Heart right ventricle (tissue), 16 donors: ENCODE measurements at places on chromosomes 1 and 21. TPM values are rescaled to one million over a fixed set of nuclear protein-coding genes. Genes with fewer than 3 reads are reported as not detected.

Gene RBBP4
- 119 TPM for total RNA-seq

Gene MMEL1
- 0.17 TPM for total RNA-seq

Gene KLF17
- total RNA-seq = not detected

- no peak overlapping the region for H3K27ac ChIP-seq
- H3K27me3 ChIP-seq = no peaks in the 10 kb centered on the region
- no peaks in the 10 kb centered on the region for H3K36me3 ChIP-seq
- DNase-seq = no peak
These were observed 192.2 kb downstream of the ST6GALNAC3 start for GRCh38 chr1:76266762-76267161.

- no peaks in the 10 kb centered on the region for H3K4me1 ChIP-seq
- no peak overlapping the region for H3K27ac ChIP-seq
- H3K4me3 ChIP-seq = no peak overlapping the region
- no peak for DNase-seq
- no peaks in the 10 kb centered on the region for H3K27me3 ChIP-seq
- no peaks in the 10 kb centered on the region for H3K36me3 ChIP-seq
These were observed 20.8 kb downstream of the ACADM start for GRCh38 chr1:75745276-75745675.

- no peak overlapping the region for H3K4me3 ChIP-seq
- H3K27ac ChIP-seq = no peak overlapping the region
- H3K4me1 ChIP-seq = peaks cover 37% of the 10 kb centered on the region
- no peaks in the 10 kb centered on the region for H3K27me3 ChIP-seq
These were observed 60.0 kb upstream of the EPS8L3 start for GRCh38 chr1:109823543-109824348.

- H3K4me1 ChIP-seq = peaks cover 27% of the 10 kb centered on the region
- H3K27me3 ChIP-seq = no peaks in the 10 kb centered on the region
- no peak for DNase-seq
- no peak overlapping the region for H3K4me3 ChIP-seq
- H3K27ac ChIP-seq = no peak overlapping the region
These were observed 39.4 kb downstream of the CDC14A start for GRCh38 chr1:100391675-100392074.

DNA sequence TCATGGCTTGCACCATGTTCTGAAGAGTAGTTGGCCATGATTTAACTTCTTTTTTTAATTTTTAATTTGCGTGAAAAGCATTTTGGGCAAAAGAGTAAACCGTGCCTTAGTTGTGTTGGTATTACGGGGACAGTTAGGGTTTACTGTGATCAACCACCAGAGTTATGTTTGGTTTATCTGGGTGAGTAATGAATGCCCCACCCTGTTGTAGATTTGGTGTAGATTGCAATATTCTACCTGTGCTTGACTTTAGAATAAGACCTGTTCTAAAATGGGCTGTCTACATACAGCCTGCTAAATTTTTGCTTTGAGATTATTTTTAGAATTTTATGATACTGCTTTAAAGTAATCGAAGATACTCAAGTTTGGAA lies 1.4 kb downstream of the USP25 start:
- DNase-seq = no peak
- no peaks in the 10 kb centered on the region for H3K4me1 ChIP-seq
- no peaks in the 10 kb centered on the region for H3K36me3 ChIP-seq
- no peaks in the 10 kb centered on the region for H3K27me3 ChIP-seq

- peaks cover 16% of the 10 kb centered on the region for H3K4me1 ChIP-seq
- H3K27me3 ChIP-seq = peaks cover 4% of the 10 kb centered on the region
- no peaks in the 10 kb centered on the region for H3K36me3 ChIP-seq
- H3K4me3 ChIP-seq = no peak overlapping the region
- no peak overlapping the region for H3K27ac ChIP-seq
These were observed 99.4 kb downstream of the KCNJ15 start for GRCh38 chr21:38355992-38356781.

GRCh38 chr21:33451634-33452071 lies 28.1 kb downstream of the TMEM50B start:
- no peak overlapping the region for H3K4me3 ChIP-seq
- H3K4me1 ChIP-seq = no peaks in the 10 kb centered on the region
- no peaks in the 10 kb centered on the region for H3K36me3 ChIP-seq
- no peak for DNase-seq
- no peaks in the 10 kb centered on the region for H3K27me3 ChIP-seq
- no peak overlapping the region for H3K27ac ChIP-seq

DNA sequence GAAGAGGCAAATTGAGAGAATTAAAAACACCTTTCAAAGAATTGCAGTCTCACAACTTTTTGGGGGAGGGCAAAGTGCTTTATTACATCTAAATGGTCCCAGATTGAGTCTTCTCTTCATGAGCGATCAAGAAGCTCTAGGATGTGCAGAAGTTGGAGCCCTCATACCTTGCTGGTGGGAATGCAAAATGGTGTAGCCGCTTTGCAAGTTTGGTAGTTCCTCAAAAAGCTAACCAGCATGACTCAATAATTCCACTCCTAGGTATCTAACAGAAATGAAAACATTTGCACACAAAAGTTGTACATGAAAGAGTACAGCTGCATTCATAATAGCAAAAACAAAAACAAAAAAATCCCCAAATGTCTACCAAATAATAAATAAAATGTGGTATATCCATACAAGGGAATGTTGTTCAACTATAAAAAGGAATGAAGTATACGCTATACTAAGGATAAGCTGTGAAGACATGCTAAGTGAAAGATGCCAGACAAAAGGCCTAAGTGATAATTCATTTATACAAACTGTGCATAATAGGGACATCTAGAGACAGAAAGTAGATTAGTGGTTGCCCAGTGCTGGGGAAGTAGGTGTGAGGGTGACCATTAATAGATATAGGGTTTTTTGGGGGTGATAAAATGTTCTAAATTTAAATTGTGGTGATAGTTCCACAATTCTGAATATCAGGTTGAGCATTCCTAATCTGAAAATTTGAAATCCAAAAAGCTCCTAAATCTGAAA lies 55.2 kb downstream of the SELENOF start:
- no peaks in the 10 kb centered on the region for H3K27me3 ChIP-seq
- no peak overlapping the region for H3K4me3 ChIP-seq
- no peaks in the 10 kb centered on the region for H3K4me1 ChIP-seq
- H3K27ac ChIP-seq = no peak overlapping the region
- DNase-seq = no peak
- no peaks in the 10 kb centered on the region for H3K36me3 ChIP-seq

DNA sequence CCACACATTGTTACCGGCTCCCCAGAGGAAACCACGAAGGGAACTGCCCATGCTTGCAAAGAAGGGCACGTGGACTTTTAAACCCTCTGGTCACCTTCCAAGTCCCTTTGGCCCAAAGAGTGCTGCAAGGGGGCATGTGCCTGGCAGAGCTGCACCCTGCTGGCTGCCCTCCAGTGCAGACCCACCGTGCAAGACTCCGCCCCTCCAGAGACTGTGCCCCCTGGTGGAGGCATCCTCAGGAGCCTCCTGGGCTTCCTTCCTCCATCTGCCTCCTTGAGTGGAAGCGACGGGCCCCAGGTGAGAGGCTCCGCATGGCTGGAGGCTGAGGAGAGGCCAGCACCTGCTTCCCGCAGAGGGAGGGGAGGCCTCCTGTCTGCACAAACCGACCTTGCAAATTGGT lies 100.6 kb downstream of the CRYAA start:
- H3K36me3 ChIP-seq = no peaks in the 10 kb centered on the region
- no peak for DNase-seq
- H3K27me3 ChIP-seq = peaks cover 21% of the 10 kb centered on the region
- H3K4me3 ChIP-seq = no peak overlapping the region
